ENCODE measurements at places on chromosomes 16 and 17.

DNA sequence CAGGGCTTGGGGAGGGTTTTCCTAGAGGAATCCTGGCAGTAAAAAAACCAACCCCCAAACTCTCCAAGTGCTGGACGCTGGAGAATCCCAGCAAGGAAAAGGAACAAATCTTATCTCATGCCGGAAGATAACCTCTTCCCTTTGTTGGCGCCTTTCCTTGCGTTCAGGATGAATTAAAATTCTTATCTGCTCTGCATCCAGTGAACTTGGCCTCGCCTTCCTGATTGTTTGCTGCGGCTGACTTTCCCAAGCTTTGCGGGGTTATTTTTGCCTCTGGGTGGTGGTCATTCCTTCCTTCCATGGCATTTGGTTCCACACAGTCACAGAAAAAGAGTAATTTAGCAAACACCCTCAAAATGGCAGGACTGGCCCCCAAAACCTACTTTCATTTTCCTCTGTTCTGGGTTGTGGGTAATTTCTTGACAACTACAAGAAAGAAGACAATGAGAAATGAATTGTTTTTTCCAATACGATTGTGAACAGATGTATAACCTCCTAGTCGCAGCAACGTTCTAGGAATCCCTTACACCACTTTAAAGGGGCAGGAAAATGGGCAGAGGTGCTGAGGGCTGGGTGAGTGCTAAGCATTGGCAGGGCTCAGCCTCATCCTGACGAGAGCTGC lies 77.8 kb downstream of the MRC2 start:
- no peak for DNase-seq

- DNase-seq = peak; percentile 18
Measured at GRCh38 chr17:44840936-44841335, 6.7 kb upstream of the HIGD1B start.

DNA sequence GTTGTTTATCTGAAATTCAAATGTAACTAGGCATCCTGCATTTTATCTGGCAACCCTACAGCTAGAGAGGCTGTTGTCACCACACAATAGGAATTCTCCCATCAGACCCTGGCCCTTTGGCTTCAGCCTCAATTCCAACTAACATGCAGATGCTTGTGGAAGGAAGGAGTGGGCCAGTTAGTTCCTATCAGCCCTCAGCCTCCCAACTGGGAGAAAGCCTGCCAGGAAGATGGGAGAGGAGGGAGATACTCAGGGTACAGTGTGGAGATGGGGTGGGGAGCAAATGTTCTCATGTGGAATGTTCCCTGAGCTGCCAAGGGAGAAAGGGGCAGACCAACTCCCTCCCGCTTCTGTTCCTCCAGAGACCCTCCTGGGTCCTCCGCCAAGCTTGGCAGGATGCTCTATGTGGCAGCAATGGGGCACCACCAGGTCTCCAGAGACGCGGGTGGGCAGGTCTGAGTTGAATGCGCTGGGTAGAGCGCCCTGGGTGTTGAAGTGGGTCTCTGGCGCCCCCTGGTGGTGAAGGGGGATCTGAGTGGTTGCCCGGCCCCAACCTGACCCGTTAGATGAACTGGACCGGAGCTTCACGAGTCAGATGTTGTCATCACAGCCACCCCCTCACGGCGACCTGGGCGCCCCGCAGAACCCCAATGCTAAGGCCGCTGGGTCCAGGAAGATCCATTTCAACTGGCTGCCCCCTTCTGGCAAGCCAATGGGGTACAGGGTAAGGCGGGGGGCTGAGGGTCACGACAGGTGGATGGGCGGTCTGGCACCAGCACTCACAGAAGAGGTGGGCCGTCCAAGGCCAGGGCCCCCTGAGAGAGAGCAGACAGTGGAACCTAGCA lies 15.2 kb downstream of the GALK1 start:
- peak; percentile 94 for DNase-seq

DNA sequence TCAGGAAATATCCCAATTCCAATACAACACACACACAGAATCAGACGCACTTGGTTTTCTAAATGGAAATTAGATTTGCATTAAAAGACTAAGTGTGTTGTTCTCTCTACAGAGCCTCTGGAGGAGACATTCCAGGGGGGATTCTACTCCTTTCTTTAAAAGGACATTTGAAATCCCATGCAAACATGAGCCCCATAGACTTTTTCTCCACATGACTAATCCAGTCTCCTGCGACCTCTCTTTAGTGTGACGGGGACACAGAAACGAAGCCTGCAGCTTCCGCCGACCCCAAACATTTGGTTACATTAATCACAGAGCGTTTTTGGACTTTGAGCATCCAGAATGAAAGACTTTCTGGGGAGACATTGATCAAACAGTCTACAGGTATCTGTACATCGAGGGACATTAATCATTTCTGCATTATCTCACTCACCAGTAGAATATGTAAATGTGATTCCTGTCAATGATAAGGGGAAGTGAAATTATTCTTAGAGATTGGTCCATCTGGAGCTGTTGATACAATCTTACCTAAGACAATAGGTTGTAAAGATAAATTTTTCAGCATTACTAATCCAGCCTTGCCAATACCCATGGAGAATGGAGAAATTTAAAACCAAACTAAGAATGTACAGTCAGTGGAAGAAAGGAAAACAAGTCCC lies 103.4 kb upstream of the IRX3 start:
- DNase-seq = no peak

DNA sequence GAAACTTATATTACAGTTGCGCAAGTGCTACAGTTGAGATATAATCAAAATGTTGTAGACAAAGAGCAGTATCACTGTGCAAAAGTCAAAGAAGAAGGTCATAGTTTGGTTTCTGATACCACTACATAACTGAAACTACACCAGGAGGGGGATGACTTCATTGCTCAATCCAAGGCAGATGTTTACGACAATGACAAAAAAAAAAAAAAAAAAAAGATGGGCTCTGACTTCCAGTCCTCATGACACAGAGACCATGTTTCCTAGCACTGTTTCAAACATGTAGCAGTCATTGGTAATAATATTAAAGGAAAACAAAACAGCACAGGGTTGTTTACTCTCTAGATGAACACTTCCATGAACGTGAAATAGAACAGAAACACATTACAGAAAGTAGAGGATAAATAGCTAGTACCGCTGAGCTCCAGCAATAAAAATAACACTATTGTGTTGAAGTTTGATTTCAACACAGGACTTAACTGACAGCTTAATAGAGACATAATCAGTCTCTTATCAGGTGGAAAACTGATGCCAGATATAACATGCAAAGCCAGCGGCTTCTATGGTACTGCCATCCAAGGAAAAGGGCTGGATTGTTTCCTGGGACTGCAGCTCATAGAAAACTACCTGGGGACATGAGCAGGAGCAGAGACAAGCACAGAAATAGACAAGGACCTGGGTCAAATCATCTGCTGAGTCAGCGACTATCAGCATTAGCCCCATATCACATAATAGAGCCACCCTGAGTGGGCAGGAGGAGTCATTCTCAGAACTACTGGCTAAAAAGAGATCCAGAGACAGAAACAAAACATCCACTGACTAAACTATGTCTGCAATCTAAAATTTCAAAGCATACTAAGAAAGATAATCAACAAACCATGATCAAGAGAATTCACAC lies 463.6 kb upstream of the SOX9 start:
- DNase-seq = no peak

- DNase-seq = no peak
Measured at GRCh38 chr17:4535667-4536258, 19.4 kb downstream of the MYBBP1A start.

DNA sequence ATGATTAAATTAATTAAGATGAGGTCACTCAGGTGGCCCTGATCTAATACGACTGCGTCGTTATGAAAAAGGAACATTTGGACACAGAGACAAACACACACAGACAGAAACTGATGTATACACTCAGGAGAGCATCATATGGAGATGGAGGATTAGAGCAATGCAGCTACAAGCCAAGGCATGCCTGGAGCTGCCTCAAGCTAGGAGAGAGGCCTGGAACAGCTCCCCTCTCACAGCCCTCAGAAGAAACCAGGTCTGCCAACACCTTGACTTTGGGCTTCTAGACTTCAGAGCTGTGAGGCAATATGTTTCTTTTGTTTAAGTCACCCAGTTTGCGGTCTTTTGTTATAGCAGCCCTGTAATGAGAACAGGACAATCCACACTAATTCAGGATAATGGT lies 318.9 kb downstream of the HS3ST3B1 start:
- no peak for DNase-seq

GRCh38 chr17:59296190-59296589 lies 35.3 kb upstream of the YPEL2 start:
- DNase-seq = no peak

- no peak for DNase-seq
Measured at GRCh38 chr16:47983999-47984580, 171.7 kb downstream of the ABCC12 start.

GRCh38 chr17:36980280-36980761 lies 31.6 kb downstream of the AATF start:
- DNase-seq = no peak

DNA sequence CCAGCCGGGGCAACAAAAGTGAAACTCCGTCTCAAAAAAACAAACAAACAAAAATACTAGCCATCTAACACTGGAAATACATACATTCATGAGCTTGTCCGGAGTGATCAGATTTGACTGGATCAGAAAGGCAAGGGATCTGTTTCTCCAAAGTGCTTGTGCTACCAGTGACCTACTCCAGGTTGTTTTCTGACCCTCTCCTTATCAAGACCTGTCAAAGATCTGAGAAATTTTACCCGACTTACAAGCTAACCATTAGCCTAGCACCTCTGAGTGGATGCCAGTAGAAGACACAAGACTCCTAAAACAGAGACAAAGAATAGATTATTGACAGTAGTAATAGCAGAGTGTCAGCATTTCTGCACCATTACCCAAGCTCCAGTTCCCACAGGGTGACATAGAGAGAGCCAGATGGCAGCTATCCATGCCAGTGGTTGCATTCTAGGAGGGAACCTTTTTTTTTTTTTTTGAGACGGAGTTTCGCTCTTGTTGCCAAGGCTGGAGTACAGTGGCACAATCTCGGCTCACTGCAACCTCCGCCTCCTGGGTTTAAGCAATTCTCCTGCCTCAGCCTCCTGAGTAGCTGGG lies 9.8 kb downstream of the ASPA start:
- DNase-seq = no peak

- DNase-seq = no peak
Measured at GRCh38 chr17:47882247-47882646, 13.8 kb upstream of the SP2 start.

DNA sequence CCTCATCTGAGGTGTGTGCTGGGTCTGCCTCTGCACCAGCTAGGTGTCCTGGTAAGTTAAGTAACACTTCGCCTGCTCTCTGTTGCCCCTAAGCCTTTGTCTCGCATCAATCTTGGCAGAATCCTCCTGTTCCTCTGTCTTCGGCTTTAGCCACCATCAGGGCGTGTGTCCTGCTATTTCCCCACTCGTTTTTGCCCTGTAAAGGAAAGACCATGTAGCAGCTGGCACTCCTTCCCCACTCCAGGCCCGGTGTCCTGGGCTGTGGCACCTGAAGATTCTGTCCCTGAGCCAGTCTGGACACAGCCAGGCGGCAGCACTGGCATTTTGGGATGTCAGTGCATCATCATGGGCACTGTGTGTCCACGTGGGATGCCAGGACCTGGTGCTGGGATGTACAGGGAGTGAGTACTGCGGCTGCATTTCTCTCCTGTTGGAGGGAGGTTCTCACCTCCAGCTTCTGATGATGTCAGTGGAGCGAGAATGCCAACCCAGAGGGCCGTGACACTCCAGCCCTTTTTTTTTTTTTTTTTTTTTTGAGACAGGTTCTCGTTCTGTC lies 26.2 kb upstream of the FOXK2 start:
- DNase-seq = no peak

DNA sequence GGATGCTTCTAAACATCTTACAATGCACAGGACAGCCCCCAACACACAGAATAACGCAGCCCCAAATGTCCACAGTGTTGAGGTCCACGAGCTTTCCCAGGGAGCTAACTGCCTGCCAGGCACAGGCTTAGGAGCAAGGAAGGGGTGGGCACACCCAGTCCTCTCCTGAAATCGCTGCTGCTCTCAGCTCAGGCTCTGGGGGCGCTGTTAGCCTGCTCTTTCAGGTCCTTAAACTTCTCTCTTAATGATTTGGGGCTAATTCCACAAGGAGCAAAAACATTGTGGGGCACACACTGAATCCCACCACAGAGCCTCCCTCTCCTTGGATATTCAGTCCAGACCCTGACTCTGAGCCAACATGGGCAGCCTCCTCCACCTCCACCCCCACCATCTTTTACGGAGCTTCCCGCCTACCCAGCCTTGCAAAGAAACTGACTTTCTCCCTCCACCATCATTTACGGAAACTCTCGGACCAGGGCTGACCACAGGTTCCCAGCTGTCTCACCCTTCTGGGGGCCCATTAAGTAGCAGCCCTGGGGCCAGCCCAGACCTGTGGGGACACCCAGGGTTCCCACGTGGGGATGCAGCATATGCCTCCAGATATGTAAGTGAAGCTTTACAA lies 1.1 kb downstream of the CD300H start:
- peak; percentile 62 for DNase-seq

DNA sequence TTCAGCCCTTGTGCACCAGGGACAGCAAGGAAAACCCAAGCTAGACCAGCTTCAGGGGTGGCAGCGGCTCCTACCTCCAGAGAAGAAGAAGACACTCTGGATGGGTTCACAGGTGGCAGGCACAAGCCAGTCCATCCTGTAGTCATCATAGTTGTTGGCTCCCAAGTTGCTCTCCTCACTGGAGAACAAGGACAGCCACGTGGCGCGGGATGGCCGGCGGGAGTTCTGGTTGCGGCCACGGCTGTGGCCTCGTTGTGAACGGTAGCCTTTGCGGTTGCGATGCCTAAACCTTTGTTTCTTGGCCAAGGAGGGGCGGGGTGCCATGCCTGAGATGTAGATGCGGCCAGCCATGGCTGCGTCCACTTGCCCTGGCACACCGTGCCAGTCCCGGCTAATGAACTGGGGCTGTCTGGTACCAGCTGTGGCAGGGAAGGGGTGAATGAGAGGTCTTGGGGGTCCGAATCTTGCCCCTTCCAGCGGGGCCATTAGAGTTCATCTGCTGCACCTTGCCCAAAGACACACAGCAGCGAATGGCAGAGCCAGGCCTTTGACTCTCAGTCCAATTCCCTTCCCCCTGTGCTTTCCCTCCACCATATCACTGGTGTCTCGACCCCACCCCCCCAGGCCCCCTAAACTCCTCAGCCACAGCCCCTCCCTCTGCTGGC lies 2.3 kb downstream of the VTN start:
- DNase-seq = no peak

GRCh38 chr17:82247856-82248671 lies 19.2 kb downstream of the SLC16A3 start:
- no peak for DNase-seq

DNA sequence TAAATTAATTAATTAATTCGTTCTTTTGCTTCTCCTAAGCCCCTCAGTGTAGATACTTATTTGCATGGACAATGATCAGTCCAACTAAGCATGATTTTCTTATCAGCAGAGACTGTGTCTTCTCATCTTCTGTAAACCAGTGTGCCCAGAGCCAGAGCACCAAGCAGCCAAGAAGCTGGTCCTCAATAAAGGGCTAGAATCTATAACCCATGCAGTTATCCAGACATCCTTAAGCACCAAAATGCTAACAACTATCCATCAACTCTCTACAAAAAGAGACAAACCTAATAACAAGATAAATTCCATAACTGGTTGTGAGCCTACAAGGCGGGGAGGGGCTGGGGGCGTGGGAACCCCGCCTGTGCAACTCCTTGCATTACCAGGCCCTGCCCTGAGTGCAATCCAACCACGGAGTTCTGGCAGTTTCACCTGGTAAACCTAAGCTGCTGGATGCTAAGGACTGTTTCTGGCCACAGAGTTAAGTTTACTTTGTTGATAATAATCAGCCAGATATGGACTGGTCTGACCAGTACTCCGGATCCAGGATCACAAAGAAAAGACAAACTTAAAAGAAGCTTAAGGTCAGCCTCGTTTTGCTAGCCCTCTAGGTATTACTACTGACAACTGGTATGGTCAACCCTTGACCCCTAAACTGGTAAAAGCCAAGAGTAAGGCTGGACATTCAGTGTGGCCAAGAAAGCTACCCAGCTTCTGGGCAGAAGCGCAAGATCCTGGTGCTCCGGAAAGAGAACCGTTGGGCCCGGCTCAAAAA lies 51.5 kb downstream of the ZFHX3 start:
- DNase-seq = no peak
